ENCODE measurements at places on chromosomes 13 and 19.
A peak's percentile ranks its signal among the peaks of the same experiment; 100 is the strongest.

DNA sequence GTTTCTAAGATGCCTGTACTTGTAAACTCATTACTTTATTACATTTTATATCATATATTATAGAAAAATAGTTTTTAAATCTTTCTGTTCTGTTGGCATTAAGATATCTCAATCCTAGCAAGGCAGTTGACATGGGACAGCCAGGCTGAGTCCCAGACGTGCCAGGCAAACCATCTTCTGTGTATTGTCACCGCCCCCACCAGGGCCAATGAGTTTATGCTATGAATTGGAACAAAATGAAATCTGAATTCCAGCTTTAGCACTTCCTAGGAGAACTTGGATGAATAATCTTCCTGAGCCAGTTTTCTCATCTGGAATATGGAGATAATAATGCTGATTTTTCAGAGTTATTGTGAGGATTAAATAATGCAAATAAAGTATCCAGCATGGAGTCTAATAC is 79.9 kb upstream of the GSX1 start:
- peak; percentile 9 for DNase-seq

DNA sequence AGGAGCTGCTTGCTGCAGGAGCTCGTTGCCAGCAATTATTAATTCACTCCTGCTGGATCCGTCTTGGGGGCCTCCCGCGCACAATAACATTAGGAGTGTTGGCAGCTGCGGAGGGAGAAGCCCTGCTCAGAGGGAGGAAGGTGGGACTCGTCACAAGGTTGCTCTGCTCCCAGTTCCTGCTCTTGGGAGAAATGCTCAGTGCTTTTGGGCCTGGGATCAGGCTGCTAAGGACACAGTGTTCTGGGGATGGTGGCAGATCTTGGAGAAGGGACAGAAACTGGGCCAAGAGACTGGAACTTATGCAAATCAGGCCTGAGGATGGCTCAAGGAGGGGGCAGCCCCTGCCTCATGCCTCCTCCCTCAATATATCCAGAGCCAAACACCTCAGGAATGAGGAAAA is 78.9 kb upstream of the OLFM4 start:
- no peak for DNase-seq

GRCh38 chr13:91056746-91057145 is 290.7 kb upstream of the MIR17HG start:
- DNase-seq: no peak

DNA sequence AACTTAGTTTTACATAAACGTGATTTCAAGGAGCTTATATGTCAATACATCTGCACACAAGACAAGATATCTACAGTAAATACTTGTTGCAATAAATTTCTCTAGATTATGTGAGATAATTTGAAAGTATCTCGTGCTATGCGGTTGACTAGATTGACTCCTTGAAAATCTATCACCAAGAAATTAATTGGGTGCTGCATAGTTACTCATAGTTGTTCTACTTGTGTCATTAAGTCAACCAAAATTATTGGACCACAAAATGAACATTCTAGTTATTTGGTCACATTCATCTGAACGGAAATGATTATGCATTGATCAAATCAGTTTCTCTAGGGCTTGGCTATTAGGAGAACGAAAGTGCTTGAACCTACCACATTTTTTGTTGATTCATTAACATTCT is 2291.5 kb downstream of the PCDH9 start:
- no peak for DNase-seq

DNA sequence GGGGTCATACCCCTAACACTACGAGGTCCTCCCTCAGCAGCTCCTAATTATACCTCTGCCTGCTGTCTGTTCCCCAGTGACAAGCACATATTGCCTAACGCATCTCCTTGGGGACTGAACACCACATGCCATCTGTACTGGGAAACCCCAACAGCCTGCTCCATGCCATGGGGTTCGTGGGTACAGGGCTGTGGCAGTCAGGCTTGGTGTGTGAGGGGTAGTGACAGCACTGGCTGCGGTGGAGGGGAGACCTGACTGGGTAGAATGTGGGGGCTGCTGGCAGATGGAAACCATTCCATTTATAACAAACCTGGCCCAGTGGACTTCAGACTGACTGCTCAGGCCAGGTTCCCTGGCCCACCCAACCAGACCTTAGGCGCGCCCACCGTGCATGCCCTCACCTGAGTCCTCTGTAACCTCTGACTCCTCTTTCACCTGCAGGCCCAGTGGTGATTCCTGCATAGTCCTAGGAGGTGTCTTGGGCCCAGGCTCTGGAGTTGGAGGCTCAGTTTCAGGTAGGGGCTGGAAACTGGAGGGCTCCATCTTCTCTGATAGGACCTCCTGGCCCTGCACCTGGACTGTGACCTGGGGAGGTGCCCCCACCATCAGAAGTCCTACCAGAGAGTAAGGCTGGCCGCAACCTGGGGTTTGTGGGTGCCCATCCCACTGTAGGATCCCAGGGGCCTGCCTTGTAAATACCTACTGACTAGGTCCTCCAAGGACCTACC is 3.0 kb downstream of the MZF1 start:
- no peak for DNase-seq

DNA sequence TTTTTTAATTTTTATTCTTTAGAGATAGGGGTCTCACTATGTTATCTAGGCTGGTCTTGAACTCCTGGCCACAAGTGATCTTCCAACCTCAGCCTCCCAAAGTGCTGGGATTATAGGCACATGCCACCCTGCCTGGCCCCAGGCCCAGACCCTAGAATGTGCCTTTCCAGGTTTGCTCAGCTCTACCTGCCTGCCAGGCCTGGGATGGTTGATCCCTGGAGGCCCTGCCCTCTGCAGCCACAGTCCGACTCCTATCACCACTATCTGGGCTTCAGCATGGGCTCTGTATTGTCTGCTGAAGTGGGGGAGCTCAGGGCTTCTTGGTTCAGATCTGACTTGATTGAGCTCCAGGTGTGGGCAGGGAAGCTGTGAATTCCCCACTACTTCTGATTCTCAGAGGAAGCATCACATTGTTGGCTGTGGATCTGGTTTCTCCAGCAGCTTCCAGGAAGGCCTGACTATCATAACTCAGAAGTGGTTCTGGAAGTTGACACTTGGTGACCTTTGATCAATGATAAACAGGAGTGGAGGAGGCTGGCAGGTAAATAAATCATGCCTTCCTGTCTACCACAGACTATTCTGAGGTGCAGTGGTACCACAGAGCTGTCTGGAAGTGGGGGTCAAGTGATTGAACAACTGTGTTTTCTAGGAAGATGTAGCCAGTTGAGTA is 71.9 kb downstream of the OLFM4 start:
- no peak for DNase-seq

GRCh38 chr19:7596211-7596937 is 711 bp downstream of the CAMSAP3 start:
- DNase-seq: no peak

- DNase-seq: no peak
Observed at GRCh38 chr19:40663695-40664692, 26.5 kb downstream of the NUMBL start.

- no peak for DNase-seq
Observed at GRCh38 chr19:4415352-4415751, 12.9 kb downstream of the CHAF1A start.

GRCh38 chr19:29247471-29247870 is 34.5 kb upstream of the UQCRFS1 start:
- no peak for DNase-seq

DNA sequence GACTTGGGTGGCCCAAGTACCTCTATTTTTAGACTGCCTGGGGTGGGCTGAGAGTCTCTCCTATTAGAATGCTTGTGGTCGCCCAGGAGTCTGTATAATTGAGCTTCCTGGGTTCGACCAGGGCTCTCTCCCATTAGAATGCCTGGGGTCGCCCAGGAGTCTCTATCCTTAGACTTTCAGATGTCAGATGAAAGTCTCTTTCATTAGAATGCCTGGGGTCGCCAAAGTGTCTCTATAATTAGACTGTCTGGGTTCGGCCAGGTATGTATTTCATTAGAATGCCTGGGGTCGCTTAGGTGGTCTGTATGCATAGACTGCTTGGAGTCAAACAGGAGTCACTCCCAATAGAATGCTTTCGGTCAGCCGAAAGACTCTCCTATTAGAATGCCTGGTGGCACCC is 1471.7 kb downstream of the UQCRFS1 start:
- DNase-seq: no peak

GRCh38 chr13:35724446-35724845 is 248.0 kb upstream of the MAB21L1 start:
- DNase-seq: no peak

GRCh38 chr13:50468849-50469669 is 374.4 kb downstream of the DLEU7 start:
- no peak for DNase-seq

DNA sequence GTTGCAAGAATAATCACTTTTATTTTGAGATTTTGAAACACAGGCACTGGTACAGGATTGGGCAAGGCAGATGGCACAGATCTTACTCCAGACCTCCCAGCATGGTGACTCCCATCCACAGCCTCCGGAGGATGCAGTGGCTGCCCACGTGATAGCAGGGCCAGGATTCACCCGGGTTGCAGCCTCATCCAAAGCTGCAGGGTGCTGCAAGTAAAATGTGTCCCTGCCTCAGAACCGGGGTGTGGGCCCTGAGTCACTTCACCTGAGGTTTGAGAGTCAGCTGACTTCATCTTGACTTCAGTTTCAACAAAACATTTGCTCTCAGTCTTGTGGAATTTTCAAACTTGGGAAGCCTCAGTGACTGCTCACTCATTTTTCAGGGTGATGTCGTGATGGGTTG is 201.9 kb downstream of the FGF9 start:
- no peak for DNase-seq

- peak; percentile 52 for DNase-seq
Observed at GRCh38 chr19:47573071-47574026, at the start of gene ZNF541. ZNF541 (minus strand) TSS chr19:47573148; CDS start chr19:47555856, 17,292 bp downstream.

DNA sequence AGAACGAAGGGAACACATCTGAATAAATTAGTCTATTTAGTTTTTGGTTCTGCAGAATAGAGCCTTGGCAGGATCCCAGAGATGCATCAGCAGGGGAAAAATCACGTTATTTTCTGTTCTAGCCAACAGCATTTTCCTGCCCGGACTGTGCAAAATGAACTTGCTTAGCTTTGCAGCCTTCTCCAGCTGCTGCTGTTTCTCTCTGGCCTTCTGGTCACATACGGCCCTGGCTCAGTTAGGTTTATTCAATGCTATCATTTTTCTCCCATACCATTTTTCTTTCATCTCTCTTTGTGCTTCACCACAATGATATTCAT is 110.4 kb upstream of the KL start:
- DNase-seq: no peak

GRCh38 chr19:5803441-5803751 is 1.5 kb upstream of the NRTN start:
- DNase-seq: no peak

- DNase-seq: no peak
Observed at GRCh38 chr13:43170506-43170905, 147.1 kb downstream of the DNAJC15 start.

- DNase-seq: no peak
Observed at GRCh38 chr19:49816590-49816989, 1.5 kb upstream of the MED25 start.

GRCh38 chr19:29014857-29015436 is 198.0 kb downstream of the UQCRFS1 start:
- DNase-seq: no peak

GRCh38 chr13:33050161-33050560 is 33.9 kb downstream of the KL start:
- no peak for DNase-seq

- no peak for DNase-seq
Observed at GRCh38 chr13:28744091-28744536, 25.3 kb upstream of the SLC46A3 start.

DNA sequence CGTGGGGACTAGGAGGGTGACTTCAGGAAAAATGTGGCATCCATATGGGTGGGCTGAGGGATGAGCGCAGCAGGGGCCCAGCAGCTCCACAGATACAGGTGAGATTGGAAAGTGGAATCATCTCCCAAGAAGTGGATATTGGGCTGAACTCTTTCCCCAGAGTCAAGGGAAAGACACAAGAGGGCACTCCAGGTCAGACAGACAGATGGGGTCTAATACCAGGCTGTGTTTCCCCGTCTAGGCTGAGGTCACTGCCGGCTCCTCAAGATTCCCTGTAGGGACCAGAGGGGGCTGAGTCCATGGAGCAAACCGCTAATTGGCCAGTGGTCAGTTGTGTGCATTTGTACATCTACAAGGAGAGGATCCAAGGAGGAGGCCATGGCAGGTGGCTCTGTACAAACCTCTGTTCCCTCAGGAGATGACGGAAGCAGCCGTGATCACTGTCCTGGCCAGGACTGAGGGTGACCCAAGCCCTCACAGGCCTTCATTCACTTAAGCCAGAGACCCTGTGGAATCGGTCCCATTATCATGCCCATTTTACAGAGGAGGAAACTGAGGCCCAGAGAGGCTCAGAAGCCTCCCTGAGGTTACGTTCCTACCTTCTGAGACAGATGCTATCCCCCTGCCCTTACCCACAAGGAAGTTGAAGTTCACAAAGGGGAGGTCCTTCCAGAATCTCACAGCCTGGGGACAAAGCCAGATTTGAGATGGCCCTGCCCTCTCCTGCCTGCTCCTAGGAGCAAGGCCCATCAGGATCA is 14.9 kb upstream of the IGLON5 start:
- no peak for DNase-seq

- no peak for DNase-seq
Observed at GRCh38 chr13:35884211-35884760, 246.9 kb downstream of the DCLK1 start.

DNA sequence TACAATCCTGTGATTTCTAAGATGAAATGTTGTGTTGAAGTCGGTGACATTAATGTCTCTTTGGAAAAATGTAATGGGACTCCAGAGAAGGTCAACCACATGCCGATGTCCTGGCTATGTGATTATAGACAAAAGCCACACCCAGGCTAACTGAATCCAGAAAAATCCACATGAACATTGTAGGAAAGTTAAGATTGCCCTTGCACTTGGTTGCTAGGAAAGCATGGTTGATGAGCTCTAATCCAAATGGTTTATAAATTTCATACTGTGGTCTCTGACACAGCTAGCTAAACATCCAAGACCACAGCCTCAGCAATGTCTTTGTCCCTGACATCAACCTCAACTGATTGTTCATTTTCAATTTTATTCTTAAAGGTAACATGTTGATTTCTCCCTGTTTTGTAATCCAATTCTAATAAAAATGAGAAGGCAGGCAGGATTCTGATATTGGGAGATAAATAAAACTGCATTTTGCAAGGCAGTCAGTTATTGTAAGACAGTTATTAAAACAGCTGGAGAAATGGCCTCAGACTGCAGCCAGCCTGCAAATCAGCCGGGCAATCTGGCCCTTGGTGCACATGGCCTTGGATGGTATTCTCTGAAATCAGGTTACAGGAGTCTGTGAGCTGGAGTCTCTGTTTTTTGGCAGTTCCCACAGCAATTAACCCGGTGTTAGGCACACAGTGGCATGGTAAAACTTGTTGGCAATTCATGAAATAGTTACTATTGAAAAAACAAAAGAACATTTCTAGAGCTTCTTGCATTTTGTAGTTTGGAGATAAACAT is 93.9 kb downstream of the STARD13 start:
- no peak for DNase-seq

Data from activated CD4-positive, alpha-beta T cell treated with anti-CD3 and anti-CD28 coated beads, Interleukin-2, Interleukin-4, amounts not matched to agents 100 ng/mL and 50 ng/mL, durations not matched to agents 16 hours and 8 hours (primary cell).